Transverse colon (tissue), 4 donors: ENCODE measurements at places on chromosomes 1 and 21. TPM values are rescaled to one million over a fixed set of nuclear protein-coding genes. Genes with fewer than 3 reads are reported as not detected.

Gene SLAMF1
- total RNA-seq, result not detected

GRCh38 chr1:160720356-160721085 is 8.9 kb upstream of the CD48 start:
- no peak for DNase-seq

GRCh38 chr1:22204989-22205913 is 62.4 kb upstream of the WNT4 start:
- DNase-seq, result no peak

- no peak for DNase-seq
Measured at GRCh38 chr1:151519667-151520066, 8.5 kb downstream of the CGN start.

DNA sequence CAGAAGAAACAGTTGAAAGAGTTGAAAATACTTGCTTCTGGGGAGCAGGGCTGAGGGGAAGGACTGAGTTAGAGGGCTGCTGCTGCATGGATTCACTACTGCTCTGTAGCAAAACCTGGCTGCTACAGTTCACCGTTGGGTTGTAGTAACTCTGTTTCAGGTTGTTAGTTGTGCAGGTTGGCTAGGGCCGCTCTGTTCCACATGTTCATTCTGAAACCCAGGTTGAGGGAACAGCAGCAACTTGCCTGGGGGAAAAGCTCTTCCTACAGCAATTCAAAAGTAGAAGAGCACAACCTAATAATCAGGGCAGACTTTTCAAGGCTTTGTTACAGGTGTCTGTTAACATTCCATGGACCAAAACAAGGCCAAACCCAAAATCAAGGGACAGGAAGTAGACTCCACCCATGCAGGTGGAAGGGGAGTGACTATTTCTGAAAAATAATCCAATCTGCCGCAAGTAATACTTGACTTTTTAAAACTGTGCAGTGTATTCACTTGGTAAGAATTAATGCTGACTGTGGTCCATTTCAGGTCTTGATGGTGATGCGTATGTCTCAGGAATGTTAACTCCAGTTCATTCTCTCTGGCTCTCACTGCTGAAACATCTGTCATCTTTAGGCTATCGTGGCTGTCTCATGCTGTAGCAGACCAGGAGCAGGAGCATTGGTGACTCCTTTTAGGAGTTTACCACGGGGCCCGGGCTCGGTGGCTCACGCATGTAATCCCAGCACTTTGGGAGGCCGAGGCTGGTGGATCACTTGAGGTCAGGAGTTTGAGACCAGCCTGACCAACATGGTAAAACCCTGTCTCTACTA is 5.1 kb upstream of the PARK7 start:
- no peak for DNase-seq
